ENCODE measurements at places on chromosomes 7 and 10.

- no peak for DNase-seq
These were observed 108.2 kb downstream of the PIP4K2A start for GRCh38 chr10:22606164-22606614.

DNA sequence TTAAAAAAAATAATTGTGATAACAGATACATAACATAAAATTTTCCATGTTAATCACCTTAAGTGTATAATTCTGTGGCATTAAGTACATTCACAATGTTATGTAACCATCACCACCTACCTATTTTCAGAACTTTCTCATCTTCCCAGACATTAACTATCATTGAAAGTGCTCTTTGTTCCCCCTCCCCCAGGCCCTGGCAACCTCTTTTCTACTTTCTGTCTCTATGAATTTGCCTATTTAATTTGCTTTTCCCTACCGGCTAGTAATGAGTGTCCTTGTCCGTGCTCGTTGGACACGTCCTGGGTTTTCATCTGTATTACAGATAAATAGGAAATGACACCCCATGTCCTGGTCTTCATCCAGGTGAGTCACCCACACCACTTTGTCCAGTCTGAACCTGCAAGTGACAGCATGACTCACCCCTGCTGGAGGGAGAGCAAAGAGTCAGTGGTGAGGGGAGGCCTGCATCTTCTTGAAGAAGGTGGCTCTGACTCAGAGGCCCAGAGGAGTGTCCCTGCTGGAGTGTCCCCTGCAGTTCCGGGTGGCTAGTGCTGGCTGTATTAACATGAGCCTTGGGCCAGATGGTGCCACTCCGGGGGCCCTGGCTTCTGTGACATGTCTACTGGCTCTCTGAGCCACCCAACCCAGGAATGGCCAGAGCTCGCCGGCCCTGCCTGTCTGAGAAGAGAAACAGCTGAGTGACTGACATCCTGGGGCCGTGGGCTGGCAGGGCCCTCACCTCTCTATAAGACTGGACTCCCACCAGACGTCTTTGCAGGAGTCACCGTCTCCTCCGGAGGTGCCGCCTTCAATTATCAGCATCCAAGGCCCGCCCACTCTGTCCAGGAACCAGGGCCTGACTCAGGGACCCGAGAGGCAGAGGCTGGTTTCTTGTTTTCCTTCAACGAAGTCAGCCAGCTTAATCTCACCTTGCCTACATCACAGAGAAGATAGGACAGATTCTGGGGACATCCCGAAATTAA, 503.2 kb upstream of the MKI67 start:
- DNase-seq: no peak

GRCh38 chr7:75536940-75537538, 44.9 kb downstream of the SPDYE5 start:
- DNase-seq: no peak

DNA sequence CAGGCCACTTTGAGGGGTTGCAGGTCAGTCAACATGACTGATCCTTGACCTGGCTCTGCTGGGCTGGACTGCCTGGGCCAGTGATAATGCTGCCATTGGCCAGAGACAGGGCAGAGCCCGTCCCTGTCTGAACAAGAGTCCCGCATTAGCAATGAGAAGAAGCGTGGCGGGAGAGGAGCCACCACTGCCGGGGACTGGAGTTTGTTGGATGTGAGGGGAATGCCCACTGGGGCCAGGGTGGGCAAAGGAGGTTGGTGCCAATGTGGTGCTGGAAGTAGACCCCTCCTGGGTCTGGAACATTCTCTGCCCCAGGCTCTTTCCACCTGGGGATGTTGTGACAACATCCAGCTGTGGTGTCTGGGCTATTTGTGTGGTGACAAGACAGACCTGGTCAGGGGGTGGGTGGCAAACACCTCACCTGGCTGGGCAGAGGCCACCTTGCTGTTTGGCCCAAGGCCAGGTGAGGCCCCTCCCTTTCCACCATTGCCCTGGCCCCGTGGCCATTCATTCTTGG, 7.6 kb downstream of the SAP25 start:
- DNase-seq: no peak

GRCh38 chr10:68559841-68560185, 324 bp upstream of the TET1 start:
- DNase-seq: no peak

GRCh38 chr10:48658975-48659269, 25.8 kb upstream of the WDFY4 start:
- DNase-seq: no peak

GRCh38 chr7:36040679-36041078, 112.4 kb upstream of the EEPD1 start:
- no peak for DNase-seq

DNA sequence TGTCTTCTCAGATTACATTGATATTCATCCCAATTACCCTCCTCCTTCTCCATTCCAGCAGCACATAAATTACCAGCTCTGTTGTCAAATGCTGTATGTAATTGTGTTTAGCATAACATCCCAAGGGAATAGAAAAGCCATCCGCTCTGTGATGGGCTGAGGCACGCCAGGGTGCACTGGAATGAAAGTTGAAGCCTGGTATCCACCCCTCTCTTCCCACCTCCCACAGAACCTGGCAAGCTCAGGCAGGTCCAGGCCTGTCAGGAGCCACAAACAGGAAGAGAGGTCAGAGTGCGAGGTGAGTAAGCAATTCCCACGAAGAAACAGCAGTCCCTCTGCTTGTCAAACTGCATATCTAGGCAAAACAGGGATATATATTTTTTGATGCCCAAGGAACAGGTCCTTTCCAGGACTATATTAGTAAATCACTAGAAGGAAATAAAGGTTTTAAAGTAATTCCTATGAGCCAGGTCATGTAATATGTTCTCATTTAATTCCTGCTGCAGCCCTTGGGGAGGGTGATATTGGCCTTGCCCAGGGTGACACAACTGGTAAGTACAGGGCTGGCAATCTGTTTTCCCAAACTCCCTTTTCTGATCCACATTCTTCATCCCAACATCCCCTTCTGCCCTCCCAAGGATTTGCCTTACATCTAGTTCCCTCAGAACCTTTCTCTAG, 155.6 kb upstream of the GHITM start:
- no peak for DNase-seq

GRCh38 chr10:96397902-96398301, 39.1 kb upstream of the OPALIN start:
- DNase-seq: no peak

DNA sequence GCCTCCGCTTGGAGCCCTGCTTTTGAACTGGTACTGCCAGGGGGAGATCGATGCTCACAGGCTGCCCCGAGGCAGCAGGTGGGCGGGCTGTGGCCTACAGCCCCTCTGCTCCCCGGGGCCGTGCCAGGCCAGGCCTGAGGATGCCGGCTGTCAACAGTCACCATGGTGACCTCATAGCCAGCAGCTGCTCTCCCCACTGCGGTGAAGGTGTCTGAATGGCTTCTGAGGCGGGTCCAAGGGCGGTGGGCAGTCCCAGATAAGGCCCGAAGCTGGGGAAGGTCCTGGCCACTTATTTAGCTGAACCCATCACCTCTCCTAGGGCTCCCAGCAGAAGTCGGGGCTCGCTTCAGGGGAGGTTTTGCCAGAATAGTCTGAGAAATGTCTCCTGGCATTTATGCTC, 179.3 kb downstream of the ARHGAP12 start:
- no peak for DNase-seq

DNA sequence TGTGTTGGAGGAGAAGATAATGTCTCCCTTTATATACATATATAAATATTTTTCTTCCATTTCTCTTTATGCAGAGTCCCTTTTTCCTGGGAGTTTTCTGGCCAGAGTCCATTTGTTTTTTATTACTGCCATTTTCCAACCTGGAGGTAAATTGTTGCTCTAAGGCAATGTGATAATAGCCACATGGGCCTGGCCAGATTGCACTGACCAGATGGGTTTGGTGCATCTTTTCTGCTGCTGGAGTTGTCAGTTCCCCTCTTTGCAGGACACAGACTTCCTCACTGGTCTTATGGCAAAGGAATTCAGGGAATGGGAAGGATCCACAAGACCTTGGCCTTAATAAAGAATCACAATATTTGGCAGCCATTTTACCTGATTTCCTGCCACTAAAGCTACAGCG, 254.9 kb downstream of the SORCS3 start:
- DNase-seq: no peak

GRCh38 chr10:129030996-129031843, 435.8 kb upstream of the MGMT start:
- peak; percentile 21 for DNase-seq

DNA sequence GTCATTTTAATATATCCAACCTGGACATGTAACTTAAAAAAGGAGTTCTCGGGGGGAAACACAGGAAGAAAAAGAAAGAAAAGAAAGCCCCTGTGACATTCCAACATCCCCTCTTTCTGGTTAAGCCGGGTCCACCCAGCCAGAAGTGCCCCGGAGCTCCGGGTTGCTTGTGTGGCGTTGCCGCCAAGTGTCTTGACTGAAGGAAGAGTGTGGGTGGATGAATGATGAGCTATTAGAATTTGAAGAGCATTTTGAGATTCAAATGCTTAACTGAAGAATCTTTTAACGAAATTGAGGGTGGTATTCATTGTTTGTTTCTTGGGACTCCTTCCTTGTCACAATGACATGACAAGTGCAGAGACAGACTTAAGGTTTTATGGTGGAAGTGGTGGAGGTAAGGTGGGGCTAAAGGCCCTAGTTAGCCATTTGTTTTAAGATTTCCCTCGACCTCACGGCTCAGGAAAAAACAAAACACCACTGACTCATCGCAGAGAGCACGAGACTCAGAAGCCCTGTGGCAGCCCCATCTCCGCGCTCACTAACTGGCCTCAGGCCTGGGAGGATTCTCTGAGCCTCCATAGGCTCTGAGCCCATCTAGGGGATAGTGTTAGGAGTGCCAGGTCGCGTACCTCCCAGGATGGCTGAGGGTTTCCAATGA, 1.8 kb upstream of the GLI3 start:
- DNase-seq: no peak
